NCI-H510A treated with DMSO at 0.1 percent for 48 hours (cell line): ENCODE measurements at places on chromosomes 5 and 9.

DNA sequence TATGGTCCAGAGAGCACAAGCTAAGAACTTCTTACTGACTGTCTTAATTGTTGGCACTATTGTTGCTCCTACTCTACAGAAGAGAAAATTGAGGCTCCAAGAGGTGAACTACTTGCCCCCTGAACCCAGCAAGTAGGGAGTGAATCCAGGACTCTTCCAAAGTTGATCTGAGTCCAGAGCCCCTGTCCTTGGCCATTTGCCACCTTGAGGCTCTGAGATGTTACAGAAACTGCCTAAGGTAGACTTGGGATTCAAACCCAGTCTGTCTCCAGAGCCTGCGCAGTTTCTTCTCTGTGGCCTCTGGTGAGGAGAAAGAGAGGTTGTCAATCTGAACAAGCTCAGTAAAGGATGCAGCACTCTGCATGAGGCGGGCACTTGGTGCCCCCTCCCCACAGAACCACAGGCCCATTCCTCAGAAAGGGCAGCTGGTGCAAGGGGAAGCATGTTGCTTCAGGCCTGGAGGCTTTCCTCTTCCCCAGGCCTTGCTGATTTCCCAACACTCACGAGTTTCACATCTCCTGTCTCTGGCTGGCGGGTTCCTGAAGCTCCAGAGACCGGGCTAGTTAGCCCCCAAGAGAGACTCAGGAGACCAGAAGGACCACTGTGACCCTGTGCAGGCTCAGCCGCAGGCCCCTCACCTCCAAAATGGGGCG is 2.9 kb upstream of the LCP2 start:
- DNase-seq, result no peak

DNA sequence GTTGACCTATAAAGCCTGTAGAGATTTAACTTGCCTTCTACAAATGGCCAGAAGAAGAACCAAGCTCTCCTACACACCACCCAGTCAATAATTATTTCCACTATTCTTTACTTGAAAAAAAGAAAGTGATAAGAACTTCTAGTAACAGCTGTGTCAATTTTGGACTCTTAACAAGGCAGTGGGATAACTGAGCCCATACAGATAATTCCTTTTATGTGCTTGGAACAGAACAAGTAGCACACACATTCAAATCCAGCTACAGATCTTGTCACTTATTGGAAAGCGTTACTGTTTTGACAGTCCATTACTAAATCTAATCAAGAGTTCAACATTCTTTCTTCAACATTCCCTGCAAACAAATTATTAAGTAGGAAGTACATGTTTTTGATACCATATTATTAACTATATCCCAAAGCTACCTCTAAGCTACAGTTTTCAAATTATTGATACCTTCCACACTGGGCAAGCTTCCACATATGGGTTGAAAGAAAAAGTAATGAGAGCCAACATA is 6.3 kb downstream of the PTGER4 start:
- DNase-seq, result no peak

GRCh38 chr5:157827423-157827822 is 31.5 kb downstream of the CLINT1 start:
- no peak for DNase-seq

DNA sequence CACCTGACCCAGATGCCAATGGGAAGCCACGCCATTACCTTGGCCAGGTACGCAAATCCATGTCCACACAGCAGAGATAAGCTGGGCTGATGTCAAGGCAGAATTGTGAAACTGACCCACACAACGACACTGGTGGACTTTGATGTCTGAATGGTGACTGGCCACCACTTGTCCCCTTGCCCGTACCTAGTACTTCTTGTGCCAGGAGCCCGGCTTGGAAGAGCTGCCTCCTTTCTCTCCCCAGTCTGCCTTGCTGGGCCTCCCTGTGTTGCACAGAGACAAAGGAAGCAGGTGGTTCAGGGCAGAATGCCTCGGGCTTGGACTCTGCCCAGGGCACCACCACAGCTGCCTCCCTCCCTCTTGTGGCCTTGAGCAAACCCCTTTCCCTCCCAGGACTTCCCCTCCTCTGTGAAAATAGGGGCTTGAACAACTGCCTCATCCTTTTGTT is 23.3 kb downstream of the PTGES2 start:
- DNase-seq, result no peak

DNA sequence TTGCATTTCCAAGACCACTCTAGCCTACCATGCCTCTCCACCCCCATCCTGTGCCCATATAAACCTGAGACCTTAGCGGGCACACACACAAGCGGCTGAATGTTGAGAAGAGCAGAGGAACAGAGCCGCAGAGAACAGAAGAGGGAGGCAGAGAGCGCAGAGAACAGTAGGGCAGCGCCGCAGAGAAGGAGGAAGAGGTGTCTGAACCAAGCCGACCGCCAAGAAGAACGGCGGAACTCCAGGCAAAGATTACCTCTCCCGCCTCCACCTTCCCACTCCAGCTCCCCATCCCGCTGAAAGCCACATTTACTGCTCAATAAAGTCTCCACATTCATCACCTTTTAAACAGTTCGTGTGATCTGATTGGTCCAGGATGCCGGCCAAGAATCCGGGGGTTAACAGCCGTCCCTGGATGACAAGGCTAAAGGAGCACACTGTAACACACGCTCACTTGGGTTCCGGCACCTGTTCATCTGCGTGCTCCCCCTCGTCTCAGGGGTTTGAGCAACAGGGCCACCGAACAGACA is 33.2 kb downstream of the GRIN3A start:
- no peak for DNase-seq

- peak; percentile 47 for DNase-seq
Measured at GRCh38 chr5:15798006-15798405, 298.0 kb downstream of the FBXL7 start.

DNA sequence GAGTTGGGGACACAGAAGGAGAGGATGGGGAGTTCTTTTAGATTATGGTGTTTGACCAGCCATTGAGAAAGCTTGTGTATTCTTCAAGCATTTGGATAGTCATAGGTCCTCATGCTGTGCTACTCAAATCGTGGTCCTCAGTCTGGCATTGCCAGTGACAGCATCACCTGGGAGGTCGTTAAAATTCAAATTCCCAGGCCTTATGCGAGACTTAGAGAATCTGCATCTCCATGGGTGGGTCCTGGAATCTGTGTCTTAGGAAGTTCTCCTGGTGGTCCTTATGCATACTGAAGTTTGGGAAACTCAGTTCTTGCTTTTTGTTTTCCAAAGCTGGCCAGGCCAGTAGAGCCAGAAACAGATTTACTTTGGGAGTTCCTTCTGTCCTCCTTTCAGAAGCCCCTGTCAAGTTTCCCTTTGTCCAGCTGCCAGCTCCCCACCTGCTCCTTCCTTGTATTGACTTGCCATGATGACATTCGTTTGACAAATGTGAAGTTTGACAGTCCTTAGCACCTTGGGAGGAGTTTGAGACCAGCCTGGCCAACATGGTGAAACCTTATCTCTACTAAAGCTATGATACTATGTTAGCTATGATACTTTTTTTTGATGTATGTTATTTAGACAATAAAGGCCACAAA is 95.6 kb downstream of the PALM2AKAP2 start:
- no peak for DNase-seq

DNA sequence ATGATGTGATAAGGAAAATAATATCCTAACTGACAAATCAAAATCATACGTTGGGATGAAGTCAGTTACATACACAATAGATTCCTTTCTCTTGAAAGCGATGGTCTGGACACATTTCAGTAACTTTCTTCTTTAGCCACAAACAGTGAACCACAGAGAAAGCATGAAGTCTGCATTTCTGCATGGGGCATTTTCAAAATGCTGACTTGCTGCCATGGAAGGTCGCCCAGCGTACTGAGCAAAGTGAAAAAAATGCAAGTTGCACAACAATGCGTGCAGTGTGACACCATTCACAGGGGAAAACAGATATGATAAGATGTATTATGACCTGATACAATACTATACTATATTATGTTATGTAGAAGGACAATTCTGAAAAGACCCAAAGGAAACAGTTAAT is 146.3 kb downstream of the SNX18 start:
- no peak for DNase-seq

DNA sequence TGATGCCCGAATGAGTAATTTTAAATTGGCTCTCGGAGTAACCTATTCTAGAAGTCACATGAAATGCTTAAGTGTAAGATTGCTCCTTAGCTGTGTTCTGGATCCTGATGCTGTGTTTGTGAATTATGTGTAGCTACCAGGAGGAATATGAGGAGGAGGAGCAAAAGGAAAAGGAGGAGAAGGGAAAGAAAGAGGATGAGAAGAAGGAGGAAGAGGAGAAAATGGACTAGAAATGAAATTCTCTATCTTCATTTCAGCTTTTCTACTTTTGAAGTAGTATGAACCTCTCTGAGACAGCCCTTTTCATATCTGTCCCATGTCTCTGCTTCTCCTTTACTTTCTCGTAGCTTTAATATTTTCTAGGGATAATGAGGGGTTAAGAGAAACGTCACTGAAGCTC is 119.4 kb upstream of the ACTBL2 start:
- DNase-seq, result no peak

GRCh38 chr9:97907046-97907445 is 15.3 kb downstream of the TRMO start:
- DNase-seq, result no peak

DNA sequence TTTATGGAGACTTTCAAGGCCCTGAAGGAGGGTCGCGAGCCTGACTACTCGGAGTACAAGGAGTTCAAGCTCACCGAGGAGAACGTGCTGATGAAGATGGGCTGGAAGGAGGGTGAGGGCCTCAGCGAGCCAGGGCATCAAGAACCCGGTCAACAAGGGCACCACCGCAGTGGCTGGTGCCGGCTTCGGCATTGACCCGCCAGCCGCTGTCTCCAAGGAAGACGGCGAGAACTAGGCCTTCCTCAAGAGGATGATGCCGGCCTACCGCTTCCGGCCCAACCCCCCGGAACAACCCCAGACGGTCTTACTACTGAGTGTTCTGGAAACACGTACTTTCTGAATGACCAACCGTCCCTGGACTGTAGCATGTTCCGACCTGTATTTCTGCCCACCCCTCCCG is 169.2 kb downstream of the HINT1 start:
- no peak for DNase-seq

GRCh38 chr5:162068412-162068811 is 839 bp downstream of the GABRG2 start:
- DNase-seq, result no peak

DNA sequence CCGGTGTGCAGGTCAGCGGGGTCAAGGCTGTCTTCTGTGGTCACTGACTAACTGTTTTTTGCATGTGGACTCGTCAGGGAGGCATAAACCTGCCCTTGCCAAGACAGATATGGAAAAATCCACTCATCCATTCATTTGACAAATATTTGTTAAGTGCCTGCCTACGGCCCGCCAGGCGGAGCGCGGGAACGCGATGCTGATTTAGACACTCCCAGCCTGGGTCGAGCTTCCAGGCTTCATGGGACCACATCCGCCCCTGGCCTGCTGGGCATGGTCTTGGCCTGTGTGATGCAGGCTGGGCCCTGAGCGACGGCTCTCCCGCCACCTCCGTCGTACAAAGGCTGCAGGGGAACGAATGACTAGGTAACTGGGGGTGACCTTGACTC is 18.1 kb downstream of the MYMK start:
- peak; percentile 17 for DNase-seq

DNA sequence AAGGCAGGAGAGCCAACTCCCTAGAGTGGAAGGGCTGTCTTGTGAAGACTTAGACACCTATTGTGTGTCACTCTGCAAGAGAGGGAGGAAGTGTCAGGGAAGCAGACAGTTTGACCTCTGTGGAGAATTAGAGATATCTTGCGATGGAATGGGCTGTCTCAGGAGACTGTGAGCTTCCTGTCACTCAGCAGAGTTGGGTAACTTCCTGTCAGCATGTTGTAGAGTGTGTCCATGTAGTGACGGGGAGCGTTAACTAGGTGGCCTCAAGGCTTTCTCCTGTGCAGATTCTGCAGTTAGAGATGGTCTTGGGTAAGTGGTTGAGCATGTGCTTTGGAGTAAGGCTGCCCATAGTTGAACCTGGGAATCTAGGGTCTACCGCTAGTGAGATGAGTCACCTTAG is 136.5 kb downstream of the KIF4B start:
- no peak for DNase-seq
